ENCODE measurements at places on chromosomes 11 and 22. TPM values are rescaled to one million over a fixed set of nuclear protein-coding genes. Genes with fewer than 3 reads are reported as not detected.

DNA sequence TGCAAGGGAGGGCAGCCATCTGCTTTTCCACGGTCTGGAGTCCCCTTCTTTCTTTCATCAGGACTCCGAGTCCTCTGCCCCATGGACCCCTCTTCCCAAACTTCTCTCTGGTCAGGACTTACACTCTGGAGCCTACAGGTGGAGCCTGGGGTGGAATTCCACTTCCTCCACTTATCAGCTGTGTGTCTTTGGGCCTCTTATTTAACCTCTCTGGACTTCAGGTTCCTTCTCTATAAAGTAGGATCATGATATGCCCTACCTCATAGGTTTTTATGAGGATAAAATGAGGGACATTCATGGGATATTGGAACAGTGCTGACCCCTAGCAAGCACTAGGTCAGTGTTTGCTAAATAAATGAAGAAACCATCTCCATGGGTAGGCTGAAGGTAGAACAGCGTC is 1.7 kb downstream of the LINC01488 start:
- no peak for DNase-seq

NRIP3 gene
- 4.2 TPM for total RNA-seq

DNA sequence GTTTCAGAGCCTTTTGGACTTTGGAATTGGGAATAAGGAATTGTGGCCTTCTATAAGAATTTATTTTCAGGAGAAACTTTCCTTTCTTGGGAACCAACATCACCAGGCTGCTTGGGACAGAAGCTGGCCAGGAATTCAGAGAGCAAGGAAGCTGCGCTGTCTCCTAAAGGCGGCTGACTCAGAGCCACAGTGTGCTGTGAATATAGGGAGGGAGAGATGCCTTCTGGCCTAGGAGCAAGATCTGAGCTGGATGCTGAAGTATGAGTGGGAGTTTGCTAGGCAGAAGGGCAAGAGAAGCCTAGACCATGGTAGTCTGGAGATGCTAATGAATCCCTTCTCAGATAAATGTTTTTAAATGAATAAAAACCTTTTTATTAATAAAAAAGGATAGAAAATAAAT is 213.7 kb upstream of the TBCEL start:
- DNase-seq = no peak

DNA sequence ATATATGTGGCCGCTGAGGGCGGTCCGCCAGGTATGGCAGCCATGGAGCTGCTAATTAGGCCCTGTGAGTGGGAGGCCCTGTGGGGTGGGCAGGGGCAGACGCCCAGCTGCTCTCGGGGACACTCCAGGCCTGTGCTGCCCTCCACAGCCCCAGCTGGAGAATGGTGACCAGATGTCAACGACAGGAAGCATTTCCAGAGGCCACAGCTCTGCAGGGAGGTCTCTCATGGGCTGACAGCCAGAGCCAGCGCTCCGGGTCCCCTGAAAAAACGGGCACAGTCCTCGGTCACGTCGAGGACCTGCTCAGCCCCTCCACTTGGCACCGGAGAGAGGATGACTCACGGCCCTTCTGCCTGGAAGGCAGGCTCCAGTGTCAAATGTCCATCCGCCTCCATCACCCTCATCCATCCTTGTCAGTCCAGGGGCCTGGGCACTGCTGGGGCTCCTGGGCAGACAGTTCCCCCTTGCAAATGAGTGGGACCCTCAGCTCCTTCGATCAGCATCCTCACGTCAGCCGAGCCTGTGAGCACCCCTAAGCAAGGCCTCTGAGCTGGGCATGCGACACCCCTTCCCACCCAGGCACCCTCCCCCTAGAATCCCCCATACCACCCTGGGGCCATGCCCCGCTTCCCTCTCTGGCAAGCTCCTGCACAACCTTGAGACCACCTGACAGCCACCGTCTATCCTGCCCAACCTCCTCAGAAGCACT is 1.9 kb downstream of the BID start:
- DNase-seq = no peak

GRCh38 chr22:26707581-26707980 is 50.2 kb downstream of the MIAT start:
- DNase-seq = no peak

CLDN5 gene
- total RNA-seq = 257 TPM

DNA sequence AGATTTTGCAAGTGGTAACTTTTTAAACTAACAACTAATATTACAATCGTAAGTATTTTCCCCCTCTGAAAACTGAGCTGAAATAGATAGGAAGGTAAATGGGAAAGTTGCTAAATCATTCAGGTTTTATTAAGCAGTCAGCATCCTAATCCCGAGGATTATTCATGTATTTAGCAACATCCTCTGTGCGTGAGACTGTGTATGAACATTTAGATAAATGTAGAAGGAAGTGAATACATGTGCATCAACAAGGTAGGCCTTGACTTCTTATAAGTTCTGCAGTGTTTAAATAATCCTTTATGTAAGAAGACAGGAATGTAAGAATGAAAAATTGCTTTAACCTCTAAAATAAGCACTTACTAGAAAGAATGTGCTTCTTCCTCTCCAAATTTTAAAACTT is 745.9 kb upstream of the TENM4 start:
- no peak for DNase-seq

GRCh38 chr11:119809346-119809745 is 80.3 kb upstream of the NECTIN1 start:
- no peak for DNase-seq

DNA sequence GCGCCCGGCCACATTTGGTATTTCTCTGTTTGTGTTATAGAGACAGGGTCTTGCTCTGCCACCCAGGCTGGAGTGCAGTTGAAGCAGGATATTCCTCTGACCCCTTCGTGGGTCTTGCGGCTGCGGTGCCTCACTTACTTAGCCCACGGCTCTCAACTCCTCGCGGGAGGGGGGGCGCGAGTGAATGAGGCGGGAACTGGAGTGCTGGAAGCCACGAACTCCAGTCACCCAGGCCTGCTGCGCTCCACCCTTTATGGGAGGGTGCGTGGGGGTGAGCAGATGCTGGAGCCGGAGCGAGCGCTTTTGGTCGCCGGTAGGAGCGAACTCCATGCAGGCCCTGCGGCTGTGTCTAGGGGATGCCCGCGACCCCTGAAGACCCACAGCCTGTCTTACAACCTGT is 1.8 kb downstream of the C11orf54 start:
- DNase-seq = no peak

DNA sequence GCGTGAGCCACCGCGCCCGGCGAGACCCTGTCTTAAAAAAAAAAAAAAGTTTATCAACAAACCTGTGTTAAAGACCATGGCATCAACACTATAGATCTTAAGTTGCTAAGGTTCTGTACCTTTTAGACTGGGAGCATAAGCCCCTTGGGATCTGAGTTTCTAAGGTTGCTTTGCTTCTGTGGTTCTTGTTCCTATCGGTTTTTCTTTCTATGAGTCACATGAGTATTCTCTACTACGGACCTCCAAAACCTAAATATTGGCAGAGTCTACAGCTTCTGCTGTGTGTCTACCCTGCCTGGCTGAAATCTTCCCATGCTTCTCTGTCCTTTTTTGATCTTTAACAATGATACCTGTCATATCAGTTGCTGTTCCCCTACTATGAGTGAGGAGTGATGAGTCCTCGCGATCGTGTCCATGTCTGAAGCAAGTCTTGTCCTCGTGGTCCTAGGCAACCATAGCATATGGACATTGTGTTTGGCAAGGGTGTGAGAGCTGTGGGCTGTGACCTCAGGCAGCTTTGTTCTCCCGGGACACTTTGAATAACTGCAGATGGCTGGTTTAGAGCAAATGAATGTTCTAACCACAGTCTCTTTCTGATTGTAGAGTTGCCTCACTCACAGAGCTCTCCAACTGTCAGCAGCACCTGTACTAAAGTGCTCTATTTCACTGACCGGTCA is 9.0 kb upstream of the DLAT start:
- no peak for DNase-seq

SLN gene
- total RNA-seq = 2.0 TPM

- no peak for DNase-seq
Measured at GRCh38 chr22:48618326-48618725, 1209.3 kb downstream of the BRD1 start.

DNA sequence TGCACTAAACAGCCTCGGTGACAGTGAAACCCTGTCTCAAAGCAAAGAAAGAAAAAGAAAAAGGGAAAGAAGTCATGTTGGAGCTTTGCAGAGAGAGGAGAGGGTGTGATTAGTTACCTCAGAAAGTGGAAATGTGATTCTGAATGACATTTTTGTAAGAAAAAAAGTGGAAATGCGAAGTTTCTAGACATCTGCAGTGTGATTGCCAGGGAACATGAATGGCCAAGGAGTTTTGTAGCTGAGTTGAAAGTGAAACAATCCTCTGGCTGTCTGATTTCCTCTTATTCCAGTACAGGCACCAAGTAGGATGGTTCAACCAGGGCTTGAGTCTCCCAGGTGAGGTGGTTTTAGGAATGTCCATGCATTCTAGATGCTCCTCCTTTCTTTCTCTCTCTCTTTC is 17.8 kb upstream of the SYVN1 start:
- no peak for DNase-seq

DNA sequence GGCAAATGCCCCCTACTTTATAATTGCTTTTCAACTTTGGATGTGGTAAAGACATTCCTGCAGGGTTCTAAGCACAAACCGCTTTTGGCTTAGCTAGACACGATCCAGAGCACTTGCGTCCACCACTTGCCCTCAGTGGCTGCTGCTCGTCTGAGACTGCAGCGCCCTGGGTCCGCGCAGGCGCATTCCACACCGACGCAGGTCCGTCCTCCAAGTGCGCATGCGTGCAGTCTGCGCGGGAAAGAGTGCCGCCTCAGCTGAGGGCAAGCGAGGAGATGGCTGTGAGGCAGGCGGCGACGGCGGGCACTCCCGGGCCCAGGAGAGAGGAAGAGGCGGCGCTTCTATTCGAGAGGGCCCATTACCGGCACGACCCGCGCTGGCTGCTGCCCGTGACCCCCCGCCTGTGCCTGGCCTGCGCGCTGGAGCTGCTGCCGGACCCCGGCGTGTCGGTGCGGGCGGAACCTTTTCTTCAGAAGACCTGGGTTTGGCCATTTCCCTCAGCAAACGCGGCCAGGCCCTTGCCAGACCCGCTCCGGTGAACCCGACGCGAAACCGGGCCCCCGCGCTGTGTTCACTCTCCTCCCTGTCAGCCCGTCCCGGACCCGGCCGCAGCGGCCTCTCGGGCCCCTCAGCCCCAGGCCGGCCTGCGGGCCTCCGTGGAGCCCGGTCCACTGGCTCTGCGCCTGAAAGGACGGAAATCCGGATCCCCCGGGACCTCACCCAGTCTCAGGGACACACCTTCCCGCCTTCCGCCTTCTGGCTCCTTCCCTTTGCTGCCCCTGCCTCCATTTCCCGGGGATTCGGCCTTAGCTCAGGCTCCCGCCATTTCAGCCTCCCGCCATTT is at the start of gene MEI1:
MEI1 (plus strand) TSS at position 240 of the 844 bp plus-strand sequence; CDS start at position 276, 36 bp downstream.
- DNase-seq = peak; percentile 86

DNA sequence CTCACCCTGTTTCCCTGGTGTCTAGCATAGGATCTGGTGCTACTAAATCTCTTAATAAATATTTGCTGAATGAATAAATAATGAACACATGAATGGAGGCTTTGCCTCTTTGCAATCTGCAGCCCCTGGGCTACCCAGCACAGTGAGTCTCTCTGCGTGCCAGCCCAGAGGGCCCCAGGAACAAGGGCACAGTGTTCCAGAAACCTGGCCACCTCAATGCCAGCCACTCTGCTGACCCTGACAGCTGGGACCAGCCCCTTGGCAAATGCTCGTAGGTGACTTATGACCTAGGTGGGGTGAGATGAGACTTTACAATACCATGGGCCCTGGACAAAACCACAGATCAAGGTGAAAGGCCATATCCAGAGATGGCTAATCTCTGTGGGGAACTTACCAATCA is 31.6 kb downstream of the UQCR10 start:
- no peak for DNase-seq

DNA sequence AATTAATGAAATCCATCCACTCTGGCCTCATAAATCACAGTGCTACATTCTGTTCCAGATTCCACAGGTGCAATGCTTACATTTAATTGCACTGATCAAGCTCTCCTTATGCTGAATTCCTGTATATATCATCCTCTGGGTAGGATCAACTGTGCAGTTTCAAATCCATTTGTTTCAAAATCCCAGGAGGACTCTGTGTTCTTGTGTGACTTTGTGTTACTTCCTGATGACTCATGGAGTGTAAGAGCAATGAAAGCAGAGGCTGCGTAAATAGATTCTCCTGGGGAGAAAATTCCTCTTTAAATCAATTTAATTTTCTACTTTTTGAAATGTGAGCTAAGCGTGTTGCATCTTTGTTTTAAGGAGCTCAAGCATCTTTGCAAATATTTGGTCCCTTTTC is 752.7 kb downstream of the METTL15 start:
- no peak for DNase-seq

TRIM48 gene
- not detected for total RNA-seq

- DNase-seq = no peak
Measured at GRCh38 chr11:128845334-128845780, 21.7 kb downstream of the KCNJ1 start.

- no peak for DNase-seq
Measured at GRCh38 chr22:16568425-16568758, 24.2 kb downstream of the CCT8L2 start.

- peak; percentile 69 for DNase-seq
Measured at GRCh38 chr11:783581-784015, 6.3 kb downstream of the CEND1 start.

MPZL3 gene
- 0.26 TPM for total RNA-seq

DNA sequence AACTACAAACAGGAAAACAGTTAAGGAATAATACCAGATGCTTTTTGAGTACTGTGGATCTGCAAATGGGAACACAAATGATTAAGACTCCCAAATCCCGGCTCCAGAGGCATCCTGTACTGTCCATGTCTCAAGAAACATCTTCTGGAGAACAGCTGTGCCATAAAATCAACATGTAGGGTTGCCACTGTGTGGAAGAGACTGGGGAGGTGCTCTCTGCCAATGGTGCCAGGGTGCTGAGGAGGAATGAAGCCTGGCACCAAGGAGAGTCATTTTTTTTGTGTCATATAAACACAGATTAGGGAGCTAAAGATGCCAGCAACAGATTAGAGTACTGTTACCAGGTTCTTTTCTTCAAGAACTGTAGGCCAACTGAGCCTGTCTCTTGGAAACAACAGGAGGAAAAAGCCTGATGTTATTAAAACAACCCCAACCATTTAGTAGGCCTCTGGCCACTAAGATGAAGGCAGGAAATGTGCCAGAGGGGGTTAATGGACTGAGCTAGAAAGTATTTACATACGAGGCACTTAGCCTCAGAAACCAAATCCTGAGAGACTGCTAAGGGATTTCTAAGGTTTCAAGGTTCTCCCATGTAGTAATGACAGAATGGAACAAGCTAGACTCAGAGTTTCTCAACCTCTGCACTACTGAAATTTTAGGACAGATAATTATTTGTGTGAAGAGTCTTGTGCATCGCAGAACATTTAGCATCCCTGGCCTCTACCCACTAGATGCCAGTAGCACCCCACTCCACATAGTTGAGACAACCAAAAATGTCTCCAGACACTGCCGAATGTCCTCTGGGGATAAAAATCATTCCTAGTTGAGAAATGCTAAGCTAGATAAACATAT is 54.6 kb upstream of the CHRM4 start:
- DNase-seq = no peak

TH gene
- total RNA-seq = not detected

GRCh38 chr11:115385226-115385625 is 119.0 kb downstream of the CADM1 start:
- no peak for DNase-seq

GRCh38 chr22:29054251-29054767 is 7.3 kb downstream of the C22orf31 start:
- DNase-seq = no peak

Data from uterus (tissue), 4 donors.